ENCODE measurements at places on chromosomes 7 and 10. TPM values are rescaled to one million over a fixed set of nuclear protein-coding genes. Genes with fewer than 3 reads are reported as not detected.

VPS37D gene
- total RNA-seq: 2.4 TPM

METTL27 gene
- total RNA-seq: 2.9 TPM

SP8 gene
- not detected for total RNA-seq

AKR1C8 gene
- 0.16 TPM for total RNA-seq

CFAP46 gene
- 0.82 TPM for total RNA-seq

NRCAM gene
- total RNA-seq: 7.0 TPM

UCMA gene
- not detected for total RNA-seq

ZNF853 gene
- total RNA-seq: 1.9 TPM

GIMAP6 gene
- 136 TPM for total RNA-seq

AOAH gene
- total RNA-seq: not detected

PLPP4 gene
- total RNA-seq: 0.16 TPM

FKBP6 gene
- not detected for total RNA-seq

PTER gene
- total RNA-seq: 3.4 TPM

GOLGA7B gene
- not detected for total RNA-seq

APBB1IP gene
- 0.06 TPM for total RNA-seq

ARF5 gene
- total RNA-seq: 171 TPM

ALOX5 gene
- not detected for total RNA-seq

All from bladder microvascular endothelial cell (primary cell).